ENCODE measurements at places on chromosomes 12 and 14.

DNA sequence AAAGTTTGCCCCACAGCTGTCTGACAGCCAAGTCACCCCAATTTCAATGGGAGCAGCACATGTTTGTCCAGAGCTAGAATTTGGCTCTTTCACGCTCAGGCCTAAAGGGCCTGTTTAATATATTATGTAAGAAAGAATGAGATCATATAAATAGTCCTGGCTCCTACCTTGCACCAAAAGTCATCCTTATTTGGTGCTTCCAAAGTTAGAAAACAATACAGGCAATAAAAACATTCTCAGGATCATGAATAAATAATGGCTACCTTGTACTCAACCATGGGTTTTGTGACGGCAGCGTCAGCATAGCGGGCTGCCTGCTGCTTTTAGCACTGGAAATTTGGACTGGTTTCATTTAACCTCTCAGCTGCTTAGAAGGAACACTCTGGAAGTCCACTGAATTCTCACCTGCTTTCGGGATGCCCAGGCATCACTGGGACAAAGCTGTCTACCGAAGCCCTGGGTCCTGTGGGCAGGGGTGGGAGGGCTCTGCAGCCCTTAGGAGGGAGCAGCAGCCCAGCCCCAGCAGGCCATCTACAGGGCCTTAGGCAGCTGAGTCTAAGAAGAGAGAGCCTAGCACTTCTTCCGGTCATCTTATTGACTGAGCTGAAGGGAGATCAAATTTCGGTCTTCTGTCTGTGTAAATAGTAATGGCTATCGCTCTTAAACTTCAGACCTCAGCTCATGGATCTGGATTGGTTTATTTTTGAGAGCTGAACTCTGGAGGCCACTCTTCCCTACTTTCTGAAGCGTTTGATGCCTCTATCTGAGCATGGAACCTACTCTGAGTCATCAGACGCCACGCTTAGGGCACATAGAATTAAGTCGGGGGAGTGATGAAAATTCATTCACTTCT lies 106.5 kb downstream of the SAMD4A start:
- DNase-seq: no peak

GRCh38 chr14:92273166-92273565 lies 49.8 kb upstream of the SLC24A4 start:
- no peak for DNase-seq

- DNase-seq: no peak
Observed at GRCh38 chr12:53200458-53201176, 6.4 kb downstream of the ITGB7 start.

GRCh38 chr14:76770521-76771436 lies 9.5 kb downstream of the VASH1 start:
- DNase-seq: no peak

- DNase-seq: no peak
Observed at GRCh38 chr12:24088751-24089509, 139.5 kb upstream of the SOX5 start.
